Left kidney (tissue), 8 donors: ENCODE measurements at places on chromosomes 1 and 21. TPM values are rescaled to one million over a fixed set of nuclear protein-coding genes. Genes with fewer than 3 reads are reported as not detected.

DNA sequence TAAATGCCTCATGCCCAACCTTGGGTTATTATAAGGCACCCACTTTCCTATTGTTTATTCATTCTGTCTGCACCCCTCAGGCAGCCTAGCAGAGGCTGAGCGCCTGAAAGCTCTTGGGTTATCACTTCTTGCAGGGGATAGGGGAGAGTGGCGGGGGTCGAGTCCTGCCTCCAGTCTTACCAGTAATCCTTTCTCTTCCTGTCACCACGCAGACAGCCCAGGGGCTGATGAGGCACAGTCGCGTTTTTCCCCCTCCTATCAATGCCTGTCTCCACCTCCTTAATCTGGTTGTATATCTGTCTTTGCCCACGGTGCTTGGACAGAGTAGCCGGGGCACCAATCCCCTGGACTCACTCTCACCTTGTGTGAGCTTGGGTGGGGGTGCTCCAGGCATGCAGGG lies 733.1 kb downstream of the MATN1 start:
- DNase-seq, result no peak

DNA sequence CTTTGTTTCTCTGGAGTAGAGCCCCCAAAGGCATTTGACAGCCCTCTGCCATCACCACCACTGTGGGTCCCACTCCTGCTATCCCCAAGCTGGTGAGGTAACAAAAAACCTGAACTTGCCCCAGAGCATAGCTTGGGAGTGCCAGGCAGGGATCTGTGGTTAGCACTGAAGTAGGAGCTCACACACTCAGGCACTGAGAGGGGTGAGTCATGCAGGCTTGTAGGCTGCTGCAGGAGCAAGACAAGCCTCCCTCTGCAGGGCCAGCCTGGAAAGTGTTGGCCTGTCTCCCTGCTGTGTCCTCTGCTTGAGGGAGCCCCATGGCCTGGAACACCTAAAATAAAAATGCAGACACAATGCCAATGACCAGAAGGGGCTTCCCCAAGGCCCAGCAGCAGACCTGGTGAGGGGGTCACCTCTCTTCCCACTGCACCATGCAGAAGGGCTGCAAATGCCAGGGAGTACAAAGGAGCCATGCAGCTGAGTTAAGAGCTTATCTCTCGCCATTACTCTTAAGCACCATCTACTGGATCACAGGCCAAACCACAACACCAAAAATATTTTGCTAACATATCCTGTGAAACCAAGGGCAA lies 108.9 kb upstream of the POGK start:
- no peak for DNase-seq

DNA sequence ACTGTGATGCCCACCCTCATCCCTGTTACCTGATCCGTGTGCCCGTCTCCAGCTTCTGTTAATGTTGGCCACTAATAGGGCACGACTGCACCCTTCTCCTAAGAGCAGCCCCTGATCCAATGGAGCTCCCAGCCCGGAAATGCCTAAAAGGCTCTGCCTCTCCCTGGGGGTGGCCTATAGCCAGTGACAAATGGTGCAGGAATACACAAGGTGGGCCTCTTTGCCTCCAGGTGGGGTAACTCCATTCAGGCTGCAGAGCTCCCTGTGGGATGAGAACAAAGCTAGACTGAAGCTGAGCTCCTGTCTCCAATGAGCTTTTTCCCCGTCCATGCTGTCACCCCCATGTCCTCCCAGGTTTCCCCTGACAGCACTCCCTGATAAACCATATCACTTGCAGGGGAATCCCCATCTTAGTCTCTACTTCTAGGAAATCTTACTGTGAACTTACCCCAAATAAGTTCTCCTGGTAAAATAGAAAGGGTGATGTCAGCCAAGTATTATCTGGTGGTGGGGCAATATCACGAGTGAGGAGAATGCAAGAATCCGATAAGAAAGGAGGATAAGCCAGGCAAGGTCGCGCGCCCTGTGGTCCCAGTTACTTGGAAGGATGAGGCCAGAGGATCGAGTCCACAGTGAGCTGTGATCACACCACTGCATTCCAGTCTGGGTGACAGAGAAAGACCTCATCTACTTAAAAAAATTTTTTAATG lies 18.6 kb downstream of the S100A7A start:
- no peak for DNase-seq

DNA sequence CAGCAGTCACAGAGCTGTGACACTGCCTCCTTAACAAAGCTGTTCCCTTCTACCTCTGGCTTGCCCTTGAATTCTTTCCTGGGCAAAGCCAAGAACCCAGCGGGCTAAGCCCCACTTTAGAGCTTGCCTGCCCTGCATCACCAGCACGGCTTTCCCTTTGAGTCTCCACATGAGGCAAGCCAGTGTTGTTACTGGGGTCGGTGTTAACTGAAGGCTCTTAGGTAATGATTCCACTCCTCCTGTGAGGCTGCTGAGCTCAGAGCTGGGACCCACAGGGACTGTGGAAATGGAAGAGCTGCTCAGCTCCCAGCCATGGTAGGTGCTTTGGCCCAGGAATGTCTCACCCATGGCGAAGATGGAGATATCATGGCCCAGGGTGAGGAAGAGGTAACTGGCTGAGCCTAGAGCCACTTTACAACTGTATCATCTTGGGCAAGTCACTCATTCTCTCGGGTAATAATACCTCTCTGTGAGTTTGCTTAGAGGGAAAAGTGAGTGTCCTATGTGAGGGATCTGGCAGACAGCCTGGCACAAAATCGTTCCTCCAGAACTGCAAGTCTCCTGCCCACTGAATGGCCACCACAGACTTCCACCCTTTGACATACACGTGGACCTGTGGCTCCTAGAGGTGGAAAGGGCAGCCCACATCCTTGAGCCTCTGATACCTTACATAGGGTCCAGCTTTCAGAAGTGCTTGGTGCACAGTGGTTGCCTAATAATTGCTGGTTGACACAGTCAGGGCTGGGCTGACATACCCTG lies 654.1 kb downstream of the PTPRU start:
- DNase-seq, result no peak

DNA sequence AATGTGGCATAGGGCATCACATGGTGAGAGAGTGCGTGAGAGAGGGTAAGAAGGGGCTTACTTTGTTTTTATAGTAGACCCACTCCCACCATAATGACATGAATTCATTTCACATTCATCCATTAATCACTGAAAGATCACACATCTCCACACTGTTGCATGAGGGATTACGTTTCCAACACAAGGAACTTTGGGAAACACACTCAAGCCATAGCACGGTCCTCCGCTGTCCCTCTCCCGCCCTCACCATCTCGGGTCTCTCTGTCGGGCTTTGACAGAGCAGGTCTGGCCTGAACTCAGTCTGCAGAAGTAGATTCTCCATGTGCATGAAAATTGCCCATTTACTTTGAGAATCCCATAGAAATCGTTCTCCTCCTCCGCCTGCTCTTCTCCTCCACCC lies 312.2 kb downstream of the MATN1 start:
- DNase-seq, result no peak

- DNase-seq, result no peak
Observed at GRCh38 chr1:53763911-53764310, 24.9 kb upstream of the GLIS1 start.

DNA sequence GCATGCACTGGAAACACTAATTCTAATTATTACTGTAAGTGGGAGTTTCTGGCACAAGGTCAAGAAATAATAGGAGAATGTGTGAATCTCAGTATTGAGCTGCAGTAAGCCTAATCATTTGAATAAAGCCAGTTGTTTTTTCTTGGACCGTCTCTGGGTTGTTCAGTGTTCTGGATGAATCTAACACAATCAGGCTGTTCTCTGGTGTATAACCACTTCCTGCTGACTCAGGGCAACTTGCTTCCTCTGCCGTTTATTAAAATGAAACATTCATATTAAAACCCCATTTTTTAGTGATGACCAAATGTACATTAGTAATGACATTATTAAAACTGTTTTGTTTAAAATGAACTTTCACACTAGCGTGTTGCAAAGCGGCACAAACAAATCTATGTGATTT lies 273.1 kb upstream of the SNX7 start:
- DNase-seq, result no peak

- DNase-seq, result no peak
Observed at GRCh38 chr1:182110635-182111034, 49.1 kb upstream of the ZNF648 start.

GRCh38 chr1:222326006-222326709 lies 221.7 kb downstream of the HHIPL2 start:
- no peak for DNase-seq

- no peak for DNase-seq
Observed at GRCh38 chr1:200888349-200888838, 6.3 kb upstream of the INAVA start.

DNA sequence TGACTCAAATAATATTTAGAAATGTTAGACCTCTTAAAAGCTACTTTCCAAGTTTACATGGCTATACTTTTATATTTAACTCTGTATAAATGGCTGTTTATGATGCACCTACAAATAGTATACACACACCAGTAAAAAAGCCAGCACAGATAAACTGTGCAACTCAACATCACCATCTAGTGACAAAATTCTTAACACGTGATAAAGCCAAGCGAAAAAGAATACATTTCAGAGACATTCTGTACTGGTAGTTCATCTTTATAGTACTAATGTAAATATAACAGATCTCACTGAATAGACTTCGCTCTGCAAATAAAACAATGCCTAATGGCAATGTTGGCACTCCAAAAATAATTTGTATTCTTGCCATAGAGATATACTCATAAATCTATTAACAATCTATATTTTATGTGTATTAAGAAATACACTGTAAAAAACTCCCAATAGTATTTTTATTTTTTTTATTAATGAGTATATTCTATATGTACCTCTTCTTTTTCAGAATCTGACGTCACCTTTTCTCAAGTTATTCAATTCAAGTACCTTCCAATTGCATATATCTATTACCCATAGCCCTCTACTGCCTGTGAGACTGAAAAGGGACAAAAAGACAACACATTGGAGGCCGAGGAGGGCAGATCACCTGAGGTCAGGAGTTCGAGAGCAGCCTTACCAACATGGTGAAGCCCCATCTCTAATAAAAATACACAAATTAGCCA lies 100.2 kb downstream of the DPYD start:
- peak; percentile 29 for DNase-seq

- DNase-seq, result no peak
Observed at GRCh38 chr1:85798419-85798818, 90.2 kb upstream of the ZNHIT6 start.

- peak; percentile 46 for DNase-seq
Observed at GRCh38 chr1:33256471-33257206, at the start of gene ZNF362. TSS of gene ZNF362 (plus strand) at chr1:33256492. CDS start at chr1:33270575, 14,083 bp downstream.

- DNase-seq, result peak; percentile 68
Observed at GRCh38 chr1:110542725-110543124, 23.8 kb upstream of the KCNA10 start.

- DNase-seq, result no peak
Observed at GRCh38 chr1:97499667-97500066, 421.2 kb downstream of the DPYD start.

- DNase-seq, result no peak
Observed at GRCh38 chr1:227889863-227890405, 57.8 kb downstream of the WNT9A start.

DNA sequence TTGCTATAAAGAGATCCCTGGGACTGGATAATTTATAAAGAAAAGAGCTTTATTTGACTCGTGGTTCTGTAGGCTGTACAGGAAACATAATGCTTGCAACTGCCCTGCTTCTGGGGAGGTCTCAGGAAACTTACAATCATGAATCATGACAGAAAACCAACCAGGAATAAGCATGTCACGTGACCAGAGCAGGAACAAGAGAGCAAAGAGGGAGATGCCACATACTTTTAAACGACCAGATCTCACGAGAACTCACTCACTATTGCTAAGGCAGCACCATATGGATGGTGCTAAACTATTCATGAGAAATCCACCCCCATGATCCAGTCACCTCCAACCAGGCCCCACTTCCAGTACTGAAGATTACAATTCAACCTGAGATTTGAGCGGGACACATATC lies 49.8 kb upstream of the RCC1 start:
- DNase-seq, result no peak

- no peak for DNase-seq
Observed at GRCh38 chr1:201279313-201279712, 4.0 kb upstream of the PKP1 start.

DNA sequence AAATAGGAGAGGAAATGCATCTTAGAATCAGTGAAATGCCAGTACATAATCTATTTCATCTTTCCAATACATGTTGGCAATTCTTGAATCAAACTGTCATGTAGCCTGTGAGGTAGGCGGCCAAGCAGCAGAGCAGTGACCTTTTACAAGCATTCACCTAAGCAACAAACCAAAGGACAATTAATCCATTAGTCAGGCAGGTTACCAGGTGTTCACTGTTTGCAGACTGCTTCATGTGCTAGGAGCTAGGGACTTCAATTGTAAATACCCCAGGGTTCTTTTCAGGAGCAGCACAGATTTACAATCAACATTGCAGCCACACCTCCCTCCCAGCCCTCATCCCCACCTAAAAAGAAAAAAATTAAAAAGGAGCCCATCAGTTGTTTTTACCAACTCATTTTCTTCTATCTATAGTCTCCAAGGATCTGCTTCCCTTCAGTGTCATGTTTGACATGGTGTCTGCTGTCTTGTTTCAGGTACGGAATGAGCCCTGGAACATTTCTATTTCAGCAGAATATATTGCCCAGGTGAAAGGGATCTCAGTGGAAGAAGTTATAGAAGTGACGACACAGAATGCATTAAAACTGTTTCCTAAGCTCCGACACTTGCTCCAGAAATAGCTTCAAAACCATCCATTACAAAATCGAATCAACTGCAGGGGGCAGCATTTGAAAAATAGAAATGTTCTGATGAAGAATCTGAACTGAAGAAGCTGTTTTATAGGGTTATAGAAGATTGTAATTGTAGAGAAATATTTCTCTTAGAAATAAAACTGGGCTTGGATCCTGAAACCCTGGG lies 23.0 kb downstream of the TATDN3 start:
- peak; percentile 30 for DNase-seq

GRCh38 chr1:201452866-201453265 lies 16.1 kb downstream of the PHLDA3 start:
- no peak for DNase-seq

DNA sequence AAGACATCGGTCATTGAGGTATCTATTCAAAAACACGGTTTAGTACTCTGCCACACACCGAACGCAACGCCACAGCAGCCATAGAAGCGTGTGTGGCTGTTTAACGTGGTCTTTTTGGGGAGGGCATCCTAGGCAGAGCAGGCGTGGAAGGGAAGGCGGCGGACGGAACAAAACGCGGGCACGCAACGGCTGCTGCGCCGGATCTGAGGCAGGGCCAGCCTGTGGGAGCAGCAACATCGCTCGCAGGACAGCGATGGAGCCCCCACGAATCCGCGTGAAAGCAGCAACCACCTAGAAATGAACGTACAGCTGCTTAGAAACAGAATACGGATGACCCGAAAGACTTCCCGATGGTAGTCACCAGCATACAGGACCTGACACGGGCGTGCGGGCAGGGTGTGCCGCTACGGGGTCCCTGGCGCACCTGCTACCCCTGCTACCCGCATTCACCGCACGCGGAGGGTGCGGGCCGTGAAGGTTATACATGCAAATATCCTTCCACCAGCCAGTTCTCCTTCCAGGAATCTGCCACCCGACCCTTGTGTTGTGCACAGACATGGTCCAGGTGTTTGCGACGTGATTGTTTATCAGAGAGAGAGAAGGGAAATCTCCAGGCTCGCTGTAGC lies 114.4 kb upstream of the COL6A1 start:
- DNase-seq, result no peak

The DNASE2B gene
- 0.20 TPM for polyA plus RNA-seq

The CATSPERE gene
- polyA plus RNA-seq, result 2.7 TPM

The TIE1 gene
- polyA plus RNA-seq, result 47.3 TPM

The CDC42BPA gene
- polyA plus RNA-seq, result 47.2 TPM

The ZSWIM5 gene
- 9.6 TPM for polyA plus RNA-seq

The AMPD1 gene
- not detected for polyA plus RNA-seq

The WNT2B gene
- polyA plus RNA-seq, result 4.5 TPM

The MIXL1 gene
- 0.23 TPM for polyA plus RNA-seq

The SGIP1 gene
- polyA plus RNA-seq, result 18.4 TPM

The CLIC4 gene
- 195 TPM for polyA plus RNA-seq

The WDR64 gene
- 0.58 TPM for polyA plus RNA-seq

The C4BPA gene
- polyA plus RNA-seq, result 0.52 TPM

The FCRL6 gene
- 0.27 TPM for polyA plus RNA-seq
